ENCODE measurements at places on chromosomes 3 and 15.
A peak's percentile ranks its signal among the peaks of the same experiment; 100 is the strongest.

DNA sequence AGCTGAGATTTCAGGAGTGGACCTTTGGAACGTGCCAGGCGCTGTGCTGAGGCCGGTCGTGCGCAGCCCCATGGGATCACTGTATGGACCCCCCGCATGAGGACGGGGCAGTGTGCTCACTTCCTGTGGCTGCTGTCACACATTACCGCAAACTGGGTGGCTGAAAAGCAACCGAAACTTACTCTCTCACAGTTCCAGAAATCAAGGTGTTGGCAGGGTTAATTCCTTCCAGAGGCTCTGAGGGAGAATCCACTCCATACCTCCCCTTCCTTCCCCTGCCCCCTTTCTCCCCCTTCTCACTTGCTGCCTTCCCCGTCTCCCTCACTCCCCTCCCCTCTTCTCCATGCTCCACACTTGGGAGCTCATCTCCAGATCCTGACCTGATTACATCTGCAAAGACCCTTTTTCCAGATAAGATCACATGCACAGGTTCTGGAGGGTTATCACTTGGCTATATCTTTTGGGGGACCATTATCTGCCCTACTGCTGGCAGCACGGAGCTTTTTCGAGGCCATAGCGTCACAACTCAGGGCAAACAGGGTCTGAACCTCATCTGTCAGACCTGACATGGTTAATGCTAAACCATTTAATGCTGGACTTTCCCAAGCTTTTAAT lies 41.2 kb downstream of the KLF13 start:
- no peak for DNase-seq

DNA sequence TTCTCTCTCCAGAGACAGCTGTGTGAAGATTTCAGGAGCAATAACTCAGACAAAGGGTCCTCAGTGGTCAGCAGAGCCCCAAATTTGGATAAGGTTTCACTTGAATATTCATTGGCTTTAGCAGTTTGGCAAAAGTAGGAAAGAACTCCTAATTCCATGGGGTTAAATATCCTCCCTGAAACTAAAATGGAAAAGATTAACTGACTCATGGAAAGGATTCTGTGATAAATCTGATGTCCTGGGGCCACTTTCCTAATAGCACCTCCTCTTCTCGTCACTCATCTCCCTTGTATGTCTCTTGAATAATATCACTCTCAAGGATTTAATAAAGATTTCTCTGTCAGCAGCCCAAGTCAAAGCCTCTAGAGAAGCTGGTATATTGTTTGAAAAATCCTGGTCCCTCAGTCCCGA lies 33.3 kb upstream of the TBC1D23 start:
- DNase-seq, result no peak

DNA sequence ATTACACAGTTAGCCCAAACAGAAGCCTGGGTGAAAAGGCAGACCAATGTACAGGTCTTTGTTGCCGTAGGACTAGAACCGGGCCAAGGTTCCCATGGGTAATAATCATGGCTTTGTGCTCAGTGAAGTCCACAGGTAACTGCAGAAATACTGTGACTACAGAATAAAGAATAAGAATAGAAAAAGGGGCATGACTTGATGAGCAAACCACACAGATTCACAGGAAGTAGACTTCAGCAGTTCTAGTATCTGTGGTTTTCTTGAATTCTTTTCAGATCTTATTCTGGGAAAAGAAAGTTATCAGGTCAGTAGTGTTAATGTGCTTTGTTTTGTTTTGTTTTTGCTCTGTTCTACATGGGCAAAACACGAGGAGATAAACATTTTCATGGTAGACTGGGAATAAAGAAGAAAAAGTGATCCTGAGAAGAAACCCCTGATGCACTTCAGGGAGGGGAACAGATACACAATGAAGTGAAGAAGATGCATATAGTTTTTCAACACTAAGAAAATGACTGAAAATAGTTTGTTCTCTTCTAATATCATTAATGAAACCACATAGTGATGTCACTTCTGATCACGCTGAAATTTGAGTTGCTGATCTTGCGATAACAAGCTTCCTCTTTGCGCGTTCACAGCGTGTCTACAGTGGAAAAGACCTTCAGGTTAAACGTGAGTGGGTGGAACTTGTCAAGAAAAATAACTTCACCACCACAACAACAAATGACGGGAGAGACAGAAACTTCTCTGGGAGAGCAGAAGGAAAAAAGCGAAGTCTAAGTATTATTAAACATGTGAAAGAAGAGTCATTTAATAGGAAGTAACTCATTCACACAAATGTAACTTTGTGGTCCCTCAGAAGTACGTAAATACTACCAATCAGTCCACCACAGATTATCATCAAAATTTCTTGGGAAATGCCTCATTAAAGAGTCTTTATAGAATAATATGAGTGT lies 315.8 kb upstream of the SATB1 start:
- DNase-seq, result no peak

GRCh38 chr3:22734207-22734606 lies 468.9 kb upstream of the UBE2E2 start:
- DNase-seq, result no peak

DNA sequence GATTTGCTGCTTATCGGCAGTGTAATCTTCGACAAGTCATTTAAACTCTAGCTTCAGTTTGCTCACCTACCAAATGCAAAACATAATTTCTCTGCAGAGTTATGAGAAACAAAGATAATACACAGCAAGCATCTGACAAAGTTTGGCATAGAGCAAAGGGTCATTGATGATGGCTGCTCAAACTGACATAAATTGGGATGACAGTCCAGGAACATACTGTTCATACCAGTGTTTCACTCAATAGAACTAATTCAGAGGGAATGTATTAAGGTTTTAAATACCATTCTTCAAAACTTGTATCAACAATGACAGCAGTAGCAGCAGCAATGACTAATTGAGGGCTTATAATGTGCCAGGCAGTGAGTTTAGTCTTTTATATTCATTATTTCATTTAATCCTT lies 137.6 kb downstream of the SPATA16 start:
- DNase-seq, result no peak

- DNase-seq, result no peak
These were observed 3.4 kb upstream of the MITF start for GRCh38 chr3:69735893-69736292.

DNA sequence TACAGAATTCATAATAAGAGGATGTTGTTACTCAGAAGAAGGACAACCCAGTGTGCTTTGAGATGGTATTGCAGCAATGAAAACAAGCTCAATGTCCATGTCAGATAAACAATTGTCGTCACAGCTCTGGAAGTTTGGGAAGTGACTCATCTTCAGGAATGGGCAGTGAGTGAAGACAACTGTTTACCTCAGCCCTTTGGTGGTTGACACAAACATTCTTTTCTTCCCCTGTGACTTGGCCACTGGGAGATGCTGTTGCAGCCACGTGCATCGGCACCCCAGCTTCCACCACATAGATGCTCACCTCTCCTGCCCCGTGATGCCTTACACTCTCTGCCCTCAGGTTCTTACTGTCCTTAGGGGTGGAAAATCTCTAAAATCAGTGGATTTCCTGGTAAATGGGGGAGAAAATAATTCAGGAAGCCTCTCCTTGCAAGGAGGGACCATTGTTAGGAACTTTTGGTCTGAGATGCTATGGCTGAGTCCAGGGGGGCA lies 114.1 kb upstream of the GALNT15 start:
- DNase-seq, result peak; percentile 99

DNA sequence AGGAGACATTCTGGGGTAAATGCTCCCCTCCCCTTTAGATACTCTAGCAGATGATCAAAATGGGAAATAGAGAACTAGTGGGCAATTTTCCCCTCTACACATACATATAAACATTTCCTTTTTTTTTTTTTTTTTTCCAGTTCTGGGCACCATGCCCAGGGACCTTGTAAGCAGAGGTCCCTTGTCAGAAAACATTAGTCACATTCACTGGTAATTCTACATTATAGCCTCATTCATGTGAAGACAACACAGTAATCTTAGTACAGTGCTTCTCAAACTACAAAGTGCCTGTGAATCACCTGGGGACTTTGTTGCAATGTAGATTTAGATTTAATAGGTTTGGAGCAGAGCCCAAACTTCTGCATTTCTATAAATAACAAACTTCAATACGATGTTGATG lies 60.1 kb upstream of the ACTC1 start:
- DNase-seq, result peak; percentile 76

GRCh38 chr3:73249047-73249446 lies 187.6 kb downstream of the EBLN2 start:
- DNase-seq, result no peak

DNA sequence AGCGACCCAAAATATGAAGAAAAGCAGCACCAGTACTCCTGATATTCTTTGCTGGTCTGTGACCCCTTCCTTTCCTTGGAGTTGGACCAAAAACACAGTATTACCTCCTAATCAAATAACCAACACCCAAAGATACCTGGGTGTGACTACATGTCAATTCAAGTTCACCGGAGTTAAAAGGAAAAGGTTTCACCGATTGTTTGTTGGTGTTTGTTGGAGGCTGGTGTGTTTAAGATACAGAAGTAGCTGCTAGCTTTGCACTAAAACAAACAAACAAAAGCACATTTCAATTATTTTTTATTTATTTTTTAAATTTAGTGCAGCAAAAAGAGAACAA lies 81.5 kb downstream of the MYO1E start:
- no peak for DNase-seq

DNA sequence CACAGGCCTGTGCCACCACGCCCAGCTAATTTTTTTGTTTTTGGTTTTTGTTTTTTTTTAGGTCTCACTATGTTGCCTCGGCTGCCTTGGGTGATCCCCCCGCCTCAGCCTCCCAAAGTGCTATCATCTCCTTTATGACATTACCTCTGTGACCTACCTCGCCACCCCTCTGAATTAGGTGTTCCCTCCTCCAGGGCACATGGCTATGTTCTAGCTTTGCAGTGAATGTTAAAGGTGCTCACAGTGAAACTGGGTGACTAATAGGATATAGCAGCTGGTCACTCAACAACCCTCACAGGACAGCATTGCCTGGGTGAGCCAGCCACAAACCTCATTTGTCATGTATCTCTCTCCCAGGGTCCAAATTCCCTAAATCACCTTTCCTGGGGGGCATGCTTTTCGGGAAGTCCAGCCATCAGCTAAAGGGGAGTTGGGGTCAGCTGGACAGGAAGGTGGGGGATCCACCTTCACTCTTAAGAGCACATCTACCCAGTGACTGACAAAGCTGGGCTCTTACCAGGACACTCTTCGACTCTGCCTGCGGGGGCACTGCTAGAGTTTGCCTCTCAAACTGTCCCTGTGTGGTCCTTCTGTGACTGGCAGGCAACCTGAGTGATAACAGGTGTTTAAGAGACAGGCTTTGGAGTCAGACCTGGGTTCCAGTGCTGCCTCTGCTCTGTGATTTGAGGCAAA lies 1.6 kb upstream of the TTLL3 start:
- no peak for DNase-seq

GRCh38 chr15:85298941-85299340 lies 81.5 kb upstream of the AKAP13 start:
- no peak for DNase-seq

GRCh38 chr15:90530250-90531051 lies 728 bp downstream of the CRTC3 start:
- DNase-seq, result peak; percentile 37

DNA sequence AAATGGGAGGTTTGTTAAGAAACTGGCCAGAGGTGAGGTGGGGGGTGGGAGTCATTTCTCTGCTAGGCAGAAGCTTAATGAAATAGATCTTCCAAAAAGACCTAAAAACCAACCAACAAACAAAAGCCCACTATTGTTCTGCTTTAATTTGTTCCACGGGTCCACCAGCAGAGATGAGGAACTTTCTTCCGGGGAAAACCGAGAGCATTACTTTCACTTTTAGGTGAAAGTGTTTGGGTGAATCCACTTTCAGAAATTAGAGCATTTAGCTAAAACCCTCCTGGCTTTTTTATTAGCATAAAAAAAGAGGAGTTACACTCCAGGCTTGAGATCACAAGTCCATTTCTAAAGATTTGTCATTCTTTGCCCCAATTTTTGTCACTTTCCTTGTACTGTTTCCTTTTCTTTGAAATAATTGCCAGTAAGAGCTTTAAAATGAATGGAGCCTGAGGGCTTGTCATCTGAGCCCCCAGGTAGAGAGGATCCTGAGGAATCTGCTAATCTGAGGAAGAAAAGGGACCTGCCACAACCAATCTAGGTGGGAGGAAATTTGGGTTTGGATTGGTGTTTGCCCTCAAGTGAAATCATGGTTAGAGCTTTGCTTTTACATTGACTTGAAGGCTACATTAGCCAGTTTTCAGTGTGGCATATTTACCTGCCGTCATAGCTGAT lies 667.6 kb downstream of the NAALADL2 start:
- peak; percentile 38 for DNase-seq

DNA sequence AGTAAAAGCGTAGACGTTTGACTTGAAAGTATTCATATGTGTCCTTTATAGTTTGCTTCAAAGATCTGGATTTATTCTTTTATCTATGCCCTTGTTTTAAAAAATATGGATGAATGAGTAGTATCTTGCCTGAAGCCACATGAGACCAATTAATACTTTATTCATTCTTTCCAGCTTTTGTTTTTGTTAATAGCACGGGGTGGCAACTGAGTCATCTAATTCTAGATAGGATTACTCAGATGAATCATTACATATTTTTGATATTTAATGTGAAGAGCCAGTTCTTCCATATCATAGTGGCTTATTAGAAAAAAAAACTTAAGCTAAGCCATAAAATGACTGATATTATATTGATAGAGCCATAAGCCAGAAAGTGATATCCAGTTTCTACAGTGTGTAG lies 121.9 kb downstream of the BBX start:
- DNase-seq, result no peak

GRCh38 chr3:150260398-150260710 lies 147.7 kb upstream of the TSC22D2 start:
- DNase-seq, result no peak

GRCh38 chr3:44896440-44896839 lies 22.0 kb downstream of the TGM4 start:
- no peak for DNase-seq

DNA sequence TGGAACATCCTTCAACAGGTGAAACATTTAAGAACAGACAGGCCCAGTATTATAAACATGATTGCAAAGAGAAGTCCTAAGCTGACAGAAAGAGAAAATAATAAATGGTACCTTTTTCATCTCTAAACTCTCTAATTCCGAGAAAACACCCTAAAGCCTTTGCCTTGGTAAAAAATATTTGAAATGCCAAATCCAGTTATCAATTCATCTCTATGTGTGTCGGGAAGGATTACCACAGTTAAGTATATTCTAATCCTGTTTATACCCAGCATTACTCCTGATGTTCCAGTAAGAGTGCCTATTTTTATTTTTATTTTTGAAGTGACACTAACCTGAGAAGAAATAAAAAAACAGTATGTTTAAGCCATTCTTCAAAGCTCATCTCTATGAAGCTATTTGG lies 219.3 kb upstream of the NANOGP8 start:
- DNase-seq, result no peak

DNA sequence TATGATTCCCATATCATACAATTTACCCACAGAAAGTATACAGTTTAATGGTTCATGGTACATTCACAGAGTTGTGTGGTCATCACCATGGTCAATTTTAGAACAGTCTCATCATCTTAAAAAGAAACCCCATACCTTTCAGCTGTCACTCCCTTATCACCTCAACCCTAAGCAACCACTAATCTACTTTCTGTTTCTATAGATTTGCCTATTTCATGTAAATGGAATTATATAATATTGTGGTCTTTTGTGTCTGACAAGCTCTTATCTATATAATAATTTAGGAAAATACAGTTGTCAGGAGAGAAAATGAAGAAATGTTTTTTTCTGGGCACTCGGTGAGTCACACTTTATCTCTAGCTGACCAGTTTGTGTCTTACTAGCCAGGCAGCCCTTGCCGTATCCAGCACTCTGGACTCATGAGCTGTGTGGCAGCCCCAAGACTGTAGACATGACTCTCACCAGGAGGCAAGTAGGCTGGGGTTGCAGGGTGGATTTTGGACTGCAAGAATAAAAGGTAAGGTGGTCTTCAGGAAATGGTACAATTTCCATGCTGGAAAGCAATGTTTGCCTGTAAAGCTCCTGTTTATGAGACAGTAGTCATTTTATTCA lies 234.6 kb downstream of the THRB start:
- DNase-seq, result no peak

All from astrocyte of the spinal cord (primary cell).